Esophagus squamous epithelium (tissue), 5 donors: ENCODE measurements at places on chromosomes 2 and 18.

GRCh38 chr2:268323-268722 is 3.6 kb downstream of the ACP1 start:
- no peak for DNase-seq

DNA sequence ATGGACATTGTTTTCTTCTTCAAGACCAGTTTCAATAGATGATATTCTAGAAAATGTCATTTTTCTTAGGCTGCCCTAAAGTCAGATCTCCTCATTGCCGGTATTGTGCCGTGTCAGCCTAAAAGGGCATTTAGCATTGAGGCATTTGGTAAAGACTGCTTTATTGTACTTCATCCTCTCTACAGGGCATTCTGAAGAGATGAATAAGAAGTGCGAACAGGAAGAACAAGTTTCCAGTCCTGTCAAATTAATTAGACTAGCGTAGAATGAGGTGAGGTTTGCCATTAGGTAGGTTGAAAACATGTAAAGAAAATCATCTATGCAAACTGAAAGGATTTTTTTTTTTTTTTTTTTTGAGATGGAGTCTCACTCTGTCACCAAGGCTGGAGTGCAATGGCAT is 60.6 kb downstream of the ETAA1 start:
- DNase-seq = no peak

DNA sequence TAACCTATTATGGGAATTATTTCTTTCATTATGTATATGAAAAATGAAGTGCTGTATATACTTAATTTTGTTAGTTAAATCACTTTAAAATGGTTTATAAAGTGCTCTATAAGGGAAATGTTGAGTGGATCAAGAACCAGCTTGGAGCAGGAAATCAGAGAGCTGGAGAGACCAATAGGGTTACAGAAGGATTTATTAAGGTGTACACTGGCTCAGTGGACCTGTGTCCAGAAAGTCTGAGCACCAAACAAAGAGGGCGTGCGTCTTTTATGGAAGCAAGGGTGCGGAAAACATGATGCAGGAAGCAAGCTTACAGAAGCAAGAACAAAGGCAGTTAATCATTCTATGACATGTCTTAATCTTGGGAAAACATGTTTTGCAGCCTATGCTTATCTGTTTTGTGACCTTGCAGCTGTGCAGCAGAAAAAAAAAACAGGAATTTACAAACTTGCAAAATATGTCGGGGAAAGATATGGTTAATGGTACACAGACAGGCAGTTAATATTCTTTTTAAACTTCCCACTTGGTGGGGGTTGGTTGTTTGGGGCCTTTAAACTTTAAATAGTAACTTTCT is 65.2 kb upstream of the SLC35G4 start:
- DNase-seq = no peak

DNA sequence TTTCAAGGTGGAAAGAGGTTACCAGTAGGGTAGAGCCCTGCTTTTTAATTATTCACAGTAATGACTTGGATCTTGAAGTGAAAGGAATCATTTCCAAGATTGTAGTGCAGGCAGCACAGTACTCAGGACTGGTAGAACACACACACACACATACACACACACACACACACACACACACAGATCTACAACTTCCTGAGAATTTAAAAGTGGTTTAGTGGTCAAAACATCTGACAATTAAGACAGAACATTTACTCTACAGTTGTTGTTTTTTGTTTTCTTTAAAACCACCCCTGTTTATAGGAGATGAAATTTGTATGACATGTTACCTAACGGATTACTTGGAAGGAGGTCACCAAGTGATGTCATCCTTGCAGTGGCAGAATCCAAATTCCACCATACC is 146.7 kb upstream of the VRK2 start:
- DNase-seq = no peak

DNA sequence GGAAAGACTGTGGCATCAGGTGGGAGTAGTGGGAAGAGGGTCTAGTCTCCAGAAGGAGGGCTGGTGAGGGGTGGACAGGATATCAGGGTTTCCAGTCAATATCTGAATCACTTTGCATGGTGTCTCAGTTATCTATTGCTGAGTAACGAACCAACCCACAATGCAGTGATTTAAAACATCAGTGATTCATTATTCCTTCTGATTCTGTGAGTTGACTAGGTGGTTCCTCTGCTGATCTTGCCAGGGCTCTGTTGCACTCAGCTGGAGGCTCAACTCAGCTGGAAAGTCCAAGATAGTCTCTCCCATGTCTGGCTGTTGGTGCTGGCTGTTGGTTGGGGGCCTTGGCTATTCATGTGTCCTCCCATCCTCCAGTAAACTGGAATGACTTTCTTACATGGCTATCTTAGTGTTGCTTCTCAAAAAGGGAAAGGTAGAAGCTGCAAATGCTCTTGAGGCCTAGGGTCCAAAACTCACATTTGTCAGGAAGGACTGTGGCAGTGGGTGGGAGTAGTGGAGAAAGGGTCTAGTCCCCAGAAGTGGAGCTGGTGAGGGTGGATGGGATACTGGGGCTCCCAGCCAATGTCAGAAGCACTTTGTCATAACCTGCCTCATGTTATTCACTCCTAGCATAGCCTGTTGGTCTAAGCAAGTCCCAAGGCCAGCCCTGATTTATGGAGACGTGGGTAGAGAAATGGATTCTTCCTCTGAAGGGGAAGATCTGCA is 13.9 kb downstream of the IL1F10 start:
- no peak for DNase-seq

DNA sequence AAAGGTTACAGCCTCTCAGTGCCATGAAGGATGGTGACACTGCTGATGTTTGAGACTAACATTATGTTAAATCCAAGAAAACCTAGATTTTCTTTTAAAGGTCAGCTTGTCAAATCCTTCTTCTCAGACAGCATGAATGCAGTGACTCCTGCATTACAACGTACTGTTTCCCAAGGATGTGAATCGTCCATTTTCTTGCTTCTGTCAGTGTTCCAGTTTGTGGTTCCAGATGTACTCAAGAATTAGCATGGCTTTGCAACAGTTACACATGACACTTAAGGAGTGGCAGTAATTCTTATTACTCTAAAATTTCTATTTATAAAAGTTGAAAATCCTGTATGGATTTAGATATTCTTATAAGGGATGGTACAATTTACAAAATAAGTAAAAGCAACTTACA is 1.5 kb upstream of the TTC39C start:
- no peak for DNase-seq

DNA sequence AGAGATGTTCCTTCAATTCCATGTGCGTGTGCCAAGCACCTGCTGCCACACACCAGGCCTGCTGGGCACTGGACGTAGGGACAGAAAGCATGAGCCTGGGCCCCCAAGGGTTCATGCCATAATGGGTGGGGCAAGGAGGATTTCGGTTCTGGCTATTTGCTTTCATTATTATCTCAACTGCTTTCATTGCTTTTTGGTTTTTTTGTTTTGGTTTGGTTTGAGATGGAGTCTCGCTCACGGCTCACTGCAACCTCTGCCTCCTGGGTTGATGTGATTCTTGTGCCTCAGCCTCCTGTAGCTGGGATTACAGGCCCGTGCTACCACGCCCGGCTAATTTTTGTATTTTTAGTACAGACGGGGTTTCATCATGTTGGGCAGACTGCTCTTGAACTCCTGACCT is 57.2 kb downstream of the SF3B1 start:
- DNase-seq = no peak

DNA sequence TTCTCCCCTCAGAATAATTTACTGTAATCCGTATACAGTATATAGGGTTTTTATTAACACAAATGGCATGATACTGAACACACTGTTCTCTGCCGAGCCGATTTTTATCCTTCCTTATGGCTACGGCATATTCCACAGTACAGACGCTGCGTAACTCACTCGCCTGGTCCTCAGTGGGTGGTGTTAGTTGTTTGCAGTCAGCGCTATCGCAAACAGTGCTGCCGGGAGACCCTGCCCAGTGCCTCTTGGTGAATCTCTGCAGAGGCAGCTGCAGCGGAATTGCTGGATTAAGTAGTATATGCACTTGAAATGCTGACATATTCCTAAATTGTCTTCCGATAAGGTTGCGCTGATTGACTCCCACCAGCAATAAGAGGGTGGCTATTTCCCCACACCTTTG is 73.9 kb downstream of the MARCO start:
- DNase-seq = no peak

GRCh38 chr2:137333386-137334165 is 568.2 kb downstream of the THSD7B start:
- no peak for DNase-seq

GRCh38 chr18:62984656-62985315 is 269.4 kb downstream of the PHLPP1 start:
- no peak for DNase-seq

- DNase-seq = no peak
Observed at GRCh38 chr2:195732574-195732973, 75.5 kb downstream of the SLC39A10 start.

DNA sequence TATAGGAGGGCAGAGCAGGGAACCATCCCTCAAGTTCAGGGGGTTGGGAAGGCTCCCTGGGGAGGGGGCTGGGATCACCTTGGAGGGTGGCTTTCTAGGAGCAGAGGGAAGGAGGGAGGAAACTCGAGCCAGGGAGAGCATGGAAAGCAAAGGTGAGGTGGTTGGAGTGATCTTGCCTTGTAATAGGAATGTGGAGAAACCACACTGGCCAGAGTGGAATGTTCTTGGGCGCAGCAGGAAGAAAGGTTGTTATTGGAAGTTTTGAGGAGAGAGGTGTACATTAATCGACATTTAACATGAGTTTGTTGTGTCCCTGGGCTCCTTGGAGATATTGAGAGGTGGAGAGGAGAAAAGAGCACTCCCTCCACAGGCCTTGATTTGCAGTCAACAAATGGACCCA is 272.2 kb downstream of the PRKCE start:
- DNase-seq = no peak
